ENCODE measurements at places on chromosomes 4 and X. TPM values are rescaled to one million over a fixed set of nuclear protein-coding genes. Genes with fewer than 3 reads are reported as not detected.

GRCh38 chrX:69618803-69619202 is 2.9 kb downstream of the EDA start:
- no peak overlapping the region for H3K27ac ChIP-seq
- no peaks in the 10 kb centered on the region for H3K27me3 ChIP-seq
- peak; percentile 28 for DNase-seq
- no peaks in the 10 kb centered on the region for H3K36me3 ChIP-seq
- no peak overlapping the region for H3K4me3 ChIP-seq

GRCh38 chrX:37781081-37781480 is 1.2 kb downstream of the CYBB start:
- H3K27ac ChIP-seq = no peak overlapping the region
- no peaks in the 10 kb centered on the region for H3K27me3 ChIP-seq
- no peak overlapping the region for H3K4me3 ChIP-seq
- no peaks in the 10 kb centered on the region for H3K36me3 ChIP-seq

- H3K27me3 ChIP-seq = no peaks in the 10 kb centered on the region
- no peak overlapping the region for H3K27ac ChIP-seq
- no peaks in the 10 kb centered on the region for H3K4me1 ChIP-seq
- H3K36me3 ChIP-seq = no peaks in the 10 kb centered on the region
- no peak overlapping the region for H3K4me3 ChIP-seq
Observed at GRCh38 chrX:81168391-81168790, 33.3 kb downstream of the HMGN5 start.

DNA sequence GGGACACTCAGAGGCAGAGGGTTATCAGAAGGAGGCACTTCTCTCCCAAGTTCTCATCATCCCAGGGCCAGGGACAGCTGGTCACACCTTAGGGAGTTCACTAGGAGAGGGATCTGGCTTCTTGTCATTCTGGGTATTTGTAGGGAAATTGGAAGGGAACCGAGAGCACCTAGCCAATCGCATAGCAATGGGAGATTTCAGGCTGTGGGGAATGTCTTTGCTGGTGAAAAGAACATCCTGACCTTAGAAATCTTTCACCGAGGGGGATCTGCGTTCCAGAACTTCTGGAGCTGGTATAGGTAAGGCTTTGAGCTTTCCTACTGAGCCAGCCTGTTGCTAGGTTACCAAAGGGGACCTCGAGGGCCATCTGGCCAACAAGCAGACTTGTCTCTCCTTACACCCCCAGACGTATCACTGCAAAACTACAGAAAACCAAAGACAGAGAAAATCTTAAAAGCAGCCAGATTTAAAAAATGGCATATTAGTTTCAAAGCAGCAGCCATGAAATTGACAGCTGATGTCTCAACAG is 6.8 kb downstream of the HTT-AS start:
- H3K27me3 ChIP-seq = peaks cover 4% of the 10 kb centered on the region

DNA sequence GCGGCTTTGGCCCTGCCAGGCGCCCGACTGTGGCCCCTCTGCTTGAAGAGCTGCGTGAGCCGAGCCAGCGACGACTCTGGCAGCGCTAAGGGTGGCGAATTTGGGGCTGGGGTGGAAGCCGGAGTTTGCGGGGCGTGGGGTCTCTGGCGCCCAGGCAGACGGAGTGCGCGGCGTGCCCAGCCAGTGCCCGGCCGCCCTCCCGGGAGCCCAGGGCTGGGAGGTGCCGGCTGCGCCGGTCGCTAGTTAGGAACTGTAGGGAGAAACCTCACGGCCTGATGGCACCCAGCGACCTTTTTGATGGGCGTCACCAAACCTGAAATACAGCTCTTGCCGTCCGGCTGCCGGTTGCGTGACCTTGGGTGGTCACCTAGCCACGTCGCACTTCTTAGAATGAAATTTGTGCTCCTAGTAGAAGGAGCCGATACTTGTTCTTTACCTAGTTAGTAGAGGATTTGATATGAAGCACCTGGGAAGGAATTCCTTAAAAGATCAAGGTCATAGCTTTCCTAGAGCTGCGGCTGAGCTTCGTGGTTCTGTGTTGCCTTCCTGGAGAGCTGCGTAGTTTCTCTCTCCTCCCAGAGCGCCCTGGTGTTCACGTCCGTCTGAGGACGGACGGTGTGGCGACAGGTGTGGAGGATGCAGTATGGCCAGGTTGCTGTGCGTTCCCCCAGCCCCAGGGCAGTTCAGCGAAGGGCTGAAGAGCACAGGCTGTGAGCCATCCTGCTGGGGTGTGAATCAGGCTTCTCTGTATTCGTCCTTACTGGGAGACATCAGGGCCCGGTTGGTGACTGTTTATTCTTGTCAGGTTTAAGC is 680 bp downstream of the MAEA start:
- H3K36me3 ChIP-seq = peaks cover 3% of the 10 kb centered on the region
- peak overlapping the region; percentile 93 for H3K4me3 ChIP-seq
- no peak for DNase-seq
- no peaks in the 10 kb centered on the region for H3K27me3 ChIP-seq
- H3K4me1 ChIP-seq = peaks cover 7% of the 10 kb centered on the region
- peak overlapping the region; percentile 74 for H3K27ac ChIP-seq

DNA sequence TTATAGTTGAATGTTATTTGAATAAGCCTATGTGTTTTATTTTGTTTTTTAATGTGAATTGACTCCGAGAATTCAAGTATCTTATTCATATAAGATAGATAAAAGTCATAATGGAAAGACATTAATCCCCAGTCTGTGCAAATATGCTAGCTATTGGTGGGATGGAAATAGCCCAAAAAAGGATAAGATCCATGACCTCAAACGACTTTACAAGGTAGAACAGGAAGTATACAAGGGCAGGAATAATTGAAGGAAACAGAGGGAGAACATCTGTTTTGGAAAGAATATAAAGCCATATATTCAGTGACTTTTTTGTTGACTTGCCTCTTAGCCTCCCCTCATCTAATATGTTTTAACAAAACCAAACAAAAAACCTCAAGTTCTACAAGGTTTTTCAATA is 9.0 kb downstream of the ABCE1 start:
- no peaks in the 10 kb centered on the region for H3K27me3 ChIP-seq
- DNase-seq = no peak
- no peak overlapping the region for H3K4me3 ChIP-seq
- H3K27ac ChIP-seq = no peak overlapping the region
- no peaks in the 10 kb centered on the region for H3K4me1 ChIP-seq

GRCh38 chrX:10156199-10157031 is at the start of gene CLCN4:
Gene CLCN4, plus strand, starts transcription at chrX:10156975. Its CDS starts 28,058 bp downstream, at chrX:10185033.
- no peaks in the 10 kb centered on the region for H3K27me3 ChIP-seq
- no peak within 1 kb of the TSS for H3K27ac ChIP-seq
- peak within 1 kb of the TSS; percentile 30 for H3K4me3 ChIP-seq
- DNase-seq = peak; percentile 25
- no peaks in the 10 kb centered on the region for H3K36me3 ChIP-seq

DNA sequence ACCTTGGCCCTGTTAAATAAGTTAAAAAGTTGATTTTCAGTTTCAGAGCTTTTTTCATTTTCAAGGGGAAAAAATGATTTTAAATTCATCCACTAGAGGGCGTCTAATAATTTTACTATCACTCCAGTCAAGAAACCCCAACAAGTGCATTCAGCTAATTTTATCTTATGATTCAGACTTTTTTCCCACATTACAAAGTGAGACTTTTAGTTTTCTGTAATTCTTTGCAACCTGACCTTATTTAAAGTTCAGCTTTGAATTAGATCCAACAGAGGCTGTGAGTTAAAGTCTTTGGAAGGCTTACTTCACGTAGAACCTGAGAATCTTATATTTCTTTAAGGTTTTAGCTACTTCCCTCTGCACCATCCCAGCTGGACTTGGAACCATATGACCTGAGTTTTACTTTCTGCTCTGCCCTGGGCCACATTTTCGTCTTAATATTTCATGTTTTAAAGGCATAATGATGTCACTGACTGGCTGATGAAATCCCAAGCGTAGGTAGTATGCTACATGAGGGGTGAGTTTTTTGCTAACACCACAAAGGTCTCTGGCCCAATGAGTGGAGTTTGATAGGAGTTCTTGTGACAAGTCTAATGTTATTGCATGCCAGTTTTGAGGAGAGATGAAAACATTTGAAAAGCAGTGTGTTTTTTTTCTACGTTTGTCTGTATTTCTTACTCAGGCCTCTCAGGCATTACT is 7.2 kb downstream of the GNRHR start:
- no peaks in the 10 kb centered on the region for H3K27me3 ChIP-seq
- no peaks in the 10 kb centered on the region for H3K36me3 ChIP-seq
- H3K4me3 ChIP-seq = no peak overlapping the region
- no peak overlapping the region for H3K27ac ChIP-seq
- peak; percentile 55 for DNase-seq
- H3K4me1 ChIP-seq = no peaks in the 10 kb centered on the region

DNA sequence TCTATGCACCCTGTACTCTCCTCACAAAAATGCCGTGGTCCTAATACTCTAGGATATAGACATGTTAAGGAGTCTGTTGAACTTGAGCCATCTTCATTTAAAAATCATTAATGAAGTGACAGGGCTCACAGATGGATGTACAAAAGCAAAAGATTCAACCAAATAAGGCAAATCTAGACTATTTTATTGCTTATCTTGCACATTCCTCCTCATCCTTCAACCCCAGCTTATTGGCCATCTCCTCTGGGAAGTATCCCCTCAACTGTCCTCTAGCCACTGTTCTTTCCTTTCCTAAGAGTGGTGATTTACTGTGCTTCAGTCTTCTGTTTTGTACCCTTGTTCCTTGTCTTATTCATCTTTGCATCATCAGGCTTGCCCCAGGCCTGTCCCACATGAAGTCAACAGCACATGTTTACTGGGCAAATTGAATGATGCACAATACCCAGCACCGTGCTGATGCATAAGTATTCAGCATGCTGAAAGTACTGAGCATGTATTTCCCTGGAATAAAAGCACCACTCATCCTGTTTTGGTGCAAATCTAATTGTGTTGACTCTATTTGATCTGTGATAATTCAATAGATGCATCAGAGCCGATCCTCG is 287.3 kb upstream of the CLNK start:
- no peak overlapping the region for H3K4me3 ChIP-seq
- H3K4me1 ChIP-seq = no peaks in the 10 kb centered on the region
- H3K27me3 ChIP-seq = no peaks in the 10 kb centered on the region
- no peak for DNase-seq
- H3K36me3 ChIP-seq = no peaks in the 10 kb centered on the region

DNA sequence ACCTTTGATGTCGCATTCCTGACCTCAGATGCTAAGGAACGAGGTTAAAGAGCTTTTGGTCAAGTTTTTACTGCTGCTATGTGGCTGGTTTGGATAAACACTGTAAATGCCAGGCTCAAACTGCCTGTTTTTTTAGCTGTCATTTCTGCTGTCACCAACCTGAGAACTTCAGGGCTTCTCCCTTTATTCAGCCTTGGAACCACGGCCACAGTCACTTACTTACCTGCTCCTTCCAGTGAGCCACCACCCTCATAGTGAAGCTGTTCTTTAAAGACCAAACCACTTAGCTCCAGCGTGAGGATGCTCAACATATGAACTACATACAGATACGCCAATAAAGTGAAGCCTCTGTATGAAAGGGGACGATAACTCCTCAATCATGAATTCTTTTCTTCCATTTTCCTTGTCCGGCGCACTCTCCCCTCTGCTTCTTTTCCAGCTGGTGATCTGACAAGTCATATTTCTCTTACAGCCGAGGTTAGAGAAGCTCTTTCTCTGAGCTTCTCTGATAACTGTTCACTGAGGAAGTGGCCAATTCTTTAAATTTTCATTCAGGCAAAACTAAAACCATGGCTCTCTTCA is 152.8 kb upstream of the ANK2 start:
- H3K4me3 ChIP-seq = no peak overlapping the region
- H3K4me1 ChIP-seq = no peaks in the 10 kb centered on the region
- H3K27me3 ChIP-seq = no peaks in the 10 kb centered on the region
- H3K36me3 ChIP-seq = no peaks in the 10 kb centered on the region
- no peak overlapping the region for H3K27ac ChIP-seq

GRCh38 chr4:51845055-51845426 is 2.1 kb downstream of the DCUN1D4 start:
- peaks cover 2% of the 10 kb centered on the region for H3K36me3 ChIP-seq
- peak overlapping the region; percentile 67 for H3K27ac ChIP-seq
- H3K27me3 ChIP-seq = no peaks in the 10 kb centered on the region
- peaks cover 2% of the 10 kb centered on the region for H3K4me1 ChIP-seq
- no peak for DNase-seq

DNA sequence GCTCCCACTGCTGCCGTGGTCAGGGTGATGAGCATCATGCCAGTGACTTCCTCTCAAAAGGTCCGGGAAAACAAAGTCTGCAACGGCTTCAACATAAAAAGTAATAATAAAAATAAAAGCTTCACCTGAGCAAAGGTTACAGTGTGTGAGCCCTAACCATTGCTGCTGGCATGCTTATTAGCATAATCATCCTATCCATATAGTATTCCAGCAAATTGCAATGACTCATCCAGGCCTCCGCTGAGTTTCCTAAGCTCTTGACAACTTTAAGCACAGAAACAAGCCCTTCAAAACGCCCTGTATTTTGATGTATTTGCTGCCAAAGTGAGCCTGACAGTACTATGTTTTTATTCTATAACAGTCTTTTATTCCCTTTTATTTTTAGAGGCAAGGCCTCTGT is 100.5 kb downstream of the AASDH start:
- no peaks in the 10 kb centered on the region for H3K27me3 ChIP-seq
- no peaks in the 10 kb centered on the region for H3K36me3 ChIP-seq
- no peaks in the 10 kb centered on the region for H3K4me1 ChIP-seq
- no peak overlapping the region for H3K27ac ChIP-seq
- peak; percentile 75 for DNase-seq

DNA sequence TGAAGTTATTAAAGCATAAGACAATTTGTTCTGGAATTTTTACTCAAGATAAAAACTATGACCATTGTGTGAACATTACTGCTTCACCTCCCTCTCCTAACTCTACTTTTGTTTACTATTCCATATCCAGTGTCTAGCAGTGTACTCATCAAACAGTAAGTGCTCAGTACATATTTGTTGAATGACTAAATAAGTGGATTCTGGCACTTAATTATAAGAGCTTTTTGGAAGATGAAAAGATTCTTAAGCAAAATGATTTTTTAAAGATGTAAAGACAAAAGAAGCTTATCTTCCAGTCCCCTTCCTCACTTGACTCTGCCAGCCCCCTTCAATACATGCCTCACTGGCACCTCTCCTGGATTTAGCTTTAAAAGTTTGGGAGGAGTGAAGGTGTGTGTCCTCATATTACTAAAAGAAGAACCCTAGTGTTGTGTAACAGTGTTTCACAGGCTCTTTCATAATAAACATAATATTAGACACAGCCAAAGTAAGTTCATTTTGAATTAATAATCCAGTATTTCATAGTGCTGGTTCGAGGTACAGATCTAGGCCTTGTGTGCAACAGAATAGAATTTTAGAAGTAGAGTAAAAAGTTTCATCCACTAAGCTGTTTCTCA is 53.0 kb downstream of the GAB1 start:
- no peak overlapping the region for H3K27ac ChIP-seq
- peak; percentile 57 for DNase-seq
- peaks cover 33% of the 10 kb centered on the region for H3K4me1 ChIP-seq
- no peaks in the 10 kb centered on the region for H3K36me3 ChIP-seq
- H3K27me3 ChIP-seq = no peaks in the 10 kb centered on the region

GAGE13 gene
- total RNA-seq = not detected

RASL11B gene
- total RNA-seq = 0.26 TPM

HMX1 gene
- not detected for total RNA-seq

STPG2 gene
- total RNA-seq = under 0.01 TPM
